ENCODE measurements at places on chromosomes 4 and X.

GRCh38 chrX:40434443-40434842 lies 146.3 kb upstream of the ATP6AP2 start:
- no peak for DNase-seq

DNA sequence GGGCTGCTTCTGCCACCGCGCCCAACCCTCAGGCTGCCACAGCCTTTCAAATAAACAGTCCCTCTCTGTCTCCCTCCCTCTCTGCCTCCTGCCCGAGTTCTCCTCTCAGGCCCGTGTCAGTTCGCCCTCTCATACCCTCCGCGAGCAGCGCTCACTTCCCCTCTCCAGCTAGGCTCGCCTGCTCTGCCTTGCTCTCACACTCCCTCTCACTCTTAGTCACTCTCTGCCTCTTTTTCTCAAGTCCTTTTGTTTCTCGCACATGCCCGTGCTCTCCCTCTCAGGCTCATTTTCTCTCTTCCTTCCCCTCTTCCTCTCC lies 3.2 kb downstream of the EFNB1 start:
- DNase-seq: peak; percentile 77

- no peak for DNase-seq
These were observed 242.7 kb upstream of the WDFY3 start for GRCh38 chr4:85209161-85209560.

DNA sequence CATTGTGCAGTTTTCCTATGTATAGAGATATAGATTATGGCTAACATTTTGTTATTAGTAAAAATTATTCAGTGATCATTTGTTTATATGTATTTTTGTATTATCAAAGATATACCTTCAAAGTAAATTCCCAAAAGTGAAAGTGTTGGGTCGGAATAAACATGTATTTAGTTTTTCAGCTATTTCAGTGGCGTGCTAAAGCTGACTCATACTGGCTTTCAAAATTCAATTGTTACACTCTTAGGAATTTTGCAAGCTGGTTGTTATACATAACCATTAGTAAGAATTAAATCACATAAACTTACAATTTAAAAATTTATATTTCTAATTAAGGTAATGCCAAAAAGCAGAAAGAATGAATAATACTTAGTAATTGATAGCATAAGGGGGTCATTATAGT lies 288.4 kb upstream of the NRK start:
- no peak for DNase-seq

- no peak for DNase-seq
These were observed 133.3 kb downstream of the STK32B start for GRCh38 chr4:5184606-5185005.

DNA sequence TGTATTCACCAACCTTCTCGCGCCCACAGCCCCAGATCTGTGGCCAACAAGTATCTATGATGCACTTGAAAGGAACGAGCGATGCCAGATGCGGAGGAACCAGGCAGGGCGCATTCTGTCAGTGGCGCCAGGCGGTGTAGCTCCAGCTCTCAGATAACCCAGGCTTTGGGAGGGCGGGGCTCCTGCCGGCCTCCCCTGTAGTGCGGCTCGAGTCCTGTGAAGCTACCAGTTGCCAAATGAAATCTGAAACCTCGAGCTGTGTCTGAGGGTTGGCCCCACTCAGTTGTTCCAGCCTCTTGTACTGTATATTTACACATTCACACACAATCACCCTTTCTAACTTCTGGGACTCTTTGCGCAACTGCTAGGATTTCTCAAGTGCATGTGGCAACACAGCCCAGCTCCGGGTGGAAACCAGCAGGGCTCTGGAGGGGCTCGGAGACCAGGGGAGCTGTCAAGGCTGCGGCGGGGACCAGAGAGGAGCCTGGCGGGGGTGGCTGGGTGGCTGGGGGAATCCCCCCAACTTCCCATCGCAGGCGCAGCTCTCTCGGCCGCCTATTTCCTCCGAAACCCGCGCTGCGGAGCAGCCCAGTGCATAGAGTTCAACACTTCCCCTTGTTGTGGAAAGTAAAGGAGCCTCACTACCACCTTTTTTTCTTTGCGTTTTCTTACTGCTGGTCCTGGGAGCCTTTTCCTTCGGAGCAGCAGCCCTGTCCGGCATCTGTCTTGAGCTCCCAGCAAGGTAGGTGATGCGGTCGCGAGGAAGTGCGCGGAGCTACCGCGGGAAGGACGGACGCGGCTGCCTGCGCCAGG lies at the start of gene ARHGAP24:
Gene ARHGAP24, plus strand, starts transcription at position 333 of the 813 bp plus-strand sequence.
- DNase-seq: peak; percentile 80

- DNase-seq: no peak
These were observed 34.1 kb downstream of the P2RY8 start for GRCh38 chrX:1502853-1503252.

GRCh38 chr4:8819473-8820177 lies 52.0 kb downstream of the HMX1 start:
- DNase-seq: peak; percentile 64

DNA sequence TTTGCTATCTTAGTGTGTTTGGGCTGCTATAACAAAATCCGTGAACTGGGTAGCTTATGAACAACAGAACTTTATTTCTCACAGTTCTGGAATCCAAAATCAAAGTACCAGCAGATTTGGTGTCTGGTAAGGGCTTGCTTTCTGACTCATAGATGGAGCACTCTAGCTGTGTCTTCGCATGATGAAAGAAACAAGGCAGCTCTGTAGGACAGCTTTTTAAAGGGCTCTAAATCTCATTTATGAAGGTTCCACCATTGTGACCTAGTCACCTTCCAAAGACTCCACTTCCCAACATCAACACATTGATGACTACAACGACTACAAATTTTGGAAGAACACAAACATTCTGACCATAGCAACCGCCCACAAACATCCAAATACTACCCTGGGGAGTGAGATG lies 158.6 kb upstream of the LCORL start:
- DNase-seq: no peak

Measured in coronary artery (tissue), 2 donors.